LNCaP clone FGC (cell line): ENCODE measurements at places on chromosomes 11 and 22.

DNA sequence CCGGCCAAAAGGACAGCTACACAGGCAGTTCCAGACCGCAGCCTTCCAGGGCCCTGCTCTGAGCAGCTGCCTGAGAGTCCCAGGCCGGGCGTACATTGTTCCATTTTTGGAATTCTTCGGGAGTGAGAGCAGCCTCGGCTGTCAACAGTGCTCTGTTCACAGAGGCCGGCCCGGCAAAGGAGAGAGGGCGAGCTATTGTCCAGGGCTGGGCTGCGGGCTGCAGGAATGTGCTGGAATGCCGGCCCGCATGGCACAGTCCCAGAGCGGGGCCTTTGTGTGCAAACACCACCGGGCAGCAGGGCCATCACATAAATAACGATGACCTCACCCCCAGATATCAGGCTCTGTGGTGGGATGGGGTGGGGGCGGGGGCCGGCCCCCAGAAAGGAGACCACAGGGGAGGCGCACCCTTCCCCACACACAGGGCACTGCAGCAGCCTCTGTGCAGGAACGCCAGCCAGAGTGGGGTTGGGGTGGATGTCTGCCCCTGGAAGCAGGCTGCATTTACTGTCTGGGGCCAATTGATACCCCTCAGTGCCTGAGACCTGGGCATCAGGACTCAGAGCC is 15.8 kb downstream of the LINC01488 start:
- no peak for DNase-seq

DNA sequence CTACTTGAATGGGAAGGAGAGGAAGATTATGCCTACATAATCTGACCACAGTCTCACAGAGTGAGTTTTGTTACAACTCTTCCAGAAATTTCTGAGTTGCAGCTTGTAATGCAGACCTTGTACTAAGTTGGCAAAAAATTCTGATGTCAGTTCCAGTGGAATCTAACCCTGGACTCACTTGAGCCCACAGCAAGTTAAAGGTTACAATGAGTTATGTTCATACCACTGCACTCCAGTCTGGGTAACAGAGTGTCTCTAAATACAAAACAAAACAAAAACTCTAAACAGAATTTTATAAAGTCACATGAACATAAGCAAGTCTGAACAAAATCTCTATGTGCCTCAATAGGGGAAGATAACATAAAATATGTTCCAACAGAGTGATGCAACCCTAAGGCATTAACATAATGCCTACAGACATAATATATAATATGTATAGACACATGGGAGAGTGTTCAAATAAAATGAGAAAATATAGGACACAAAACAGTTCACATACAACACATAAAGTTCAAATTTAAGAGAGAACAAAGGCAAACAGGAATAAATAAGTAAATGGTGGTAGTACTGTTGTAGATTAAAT is 1.1 kb downstream of the GLYAT start:
- DNase-seq: no peak

- DNase-seq: peak; percentile 15
Measured at GRCh38 chr11:20158597-20159257, 1.5 kb downstream of the DBX1 start.

GRCh38 chr11:17207317-17208256 is at the start of gene PIK3C2A:
PIK3C2A (minus strand) TSS chr11:17207986; CDS start chr11:17169741, 38,245 bp downstream.
- peak; percentile 84 for DNase-seq

DNA sequence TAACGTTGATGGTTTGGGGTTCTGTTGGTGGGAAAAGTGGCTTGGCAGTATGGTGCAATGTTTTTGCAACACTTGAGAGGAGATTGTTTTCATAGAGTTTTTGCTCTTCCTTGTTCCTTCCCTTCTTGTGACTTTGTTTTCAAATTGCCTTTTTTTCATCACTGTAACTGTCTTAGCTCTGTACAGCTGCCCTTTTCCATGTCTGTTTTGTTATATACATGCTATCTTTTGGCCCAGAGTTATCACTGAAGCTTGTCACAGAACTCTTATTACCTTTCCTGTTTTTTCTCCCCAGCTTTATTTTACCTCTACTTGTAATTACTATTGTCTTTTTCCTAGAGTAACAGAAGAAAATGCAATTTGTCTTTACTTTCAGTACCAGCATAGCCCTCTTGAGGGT is 154.1 kb downstream of the DDX10 start:
- no peak for DNase-seq

GRCh38 chr22:17841836-17842235 is 67.6 kb upstream of the BID start:
- no peak for DNase-seq

DNA sequence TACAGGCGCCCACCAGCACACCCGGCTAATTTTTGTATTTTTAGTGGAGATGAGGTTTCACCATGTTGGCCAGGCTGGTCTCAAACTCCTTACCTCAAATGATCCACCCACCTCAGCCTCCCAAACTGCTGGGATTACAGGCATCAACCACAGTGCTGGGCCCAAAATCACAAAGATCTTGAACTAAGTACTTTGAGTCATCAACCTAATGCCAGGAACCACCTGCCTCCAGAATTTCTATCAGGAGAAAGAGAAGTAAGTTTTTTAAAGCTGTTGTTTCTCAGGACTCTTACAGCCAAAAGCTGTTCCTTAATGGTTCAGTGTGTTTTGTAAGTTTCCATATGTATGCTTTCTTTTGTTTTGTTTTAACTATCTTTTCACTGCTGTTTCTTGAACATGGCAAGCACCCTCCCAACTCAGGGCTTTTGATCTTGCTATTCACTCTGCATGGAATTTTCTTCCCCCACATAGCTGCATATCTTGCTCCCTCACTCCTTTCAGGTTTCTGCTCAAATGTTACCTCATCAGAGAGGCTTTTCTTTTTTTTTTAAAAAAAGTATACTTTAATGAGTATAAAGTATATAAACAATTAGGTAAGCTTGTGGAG is 6.0 kb upstream of the PAK1 start:
- no peak for DNase-seq

- no peak for DNase-seq
Measured at GRCh38 chr11:62463121-62463542, 44.3 kb downstream of the SCGB1A1 start.

- DNase-seq: no peak
Measured at GRCh38 chr11:17544181-17544622, at the start of gene USH1C. USH1C (minus strand) TSS chr11:17544416; CDS start chr11:17544307, 109 bp downstream.

GRCh38 chr11:705646-706438 is at the start of gene EPS8L2:
EPS8L2 (plus strand) TSS chr11:706231; CDS start chr11:709408, 3,177 bp downstream.
- DNase-seq: no peak

DNA sequence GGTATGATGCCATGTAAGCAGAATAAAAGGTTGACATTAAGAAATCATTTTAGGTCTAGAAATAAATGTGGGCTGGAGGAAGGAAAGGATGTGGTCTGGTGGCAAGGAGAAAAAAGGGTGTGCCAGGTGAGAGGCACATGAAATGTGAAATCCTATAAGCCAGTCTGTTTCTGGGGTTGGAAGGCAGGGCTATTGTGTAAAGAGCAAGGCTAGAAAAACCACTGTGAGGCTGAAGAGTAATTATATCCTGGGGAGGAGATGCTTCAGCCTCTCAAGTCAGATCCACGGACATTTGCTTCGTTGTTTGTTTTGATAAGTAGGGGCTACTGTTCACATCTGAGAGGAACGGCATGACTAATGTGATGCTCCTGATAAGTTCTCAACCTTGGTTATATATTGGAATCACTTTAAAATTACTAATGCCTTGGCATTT is 77.5 kb upstream of the CTSC start:
- DNase-seq: no peak

GRCh38 chr11:2102132-2102882 is 36.9 kb downstream of the IGF2 start:
- no peak for DNase-seq

DNA sequence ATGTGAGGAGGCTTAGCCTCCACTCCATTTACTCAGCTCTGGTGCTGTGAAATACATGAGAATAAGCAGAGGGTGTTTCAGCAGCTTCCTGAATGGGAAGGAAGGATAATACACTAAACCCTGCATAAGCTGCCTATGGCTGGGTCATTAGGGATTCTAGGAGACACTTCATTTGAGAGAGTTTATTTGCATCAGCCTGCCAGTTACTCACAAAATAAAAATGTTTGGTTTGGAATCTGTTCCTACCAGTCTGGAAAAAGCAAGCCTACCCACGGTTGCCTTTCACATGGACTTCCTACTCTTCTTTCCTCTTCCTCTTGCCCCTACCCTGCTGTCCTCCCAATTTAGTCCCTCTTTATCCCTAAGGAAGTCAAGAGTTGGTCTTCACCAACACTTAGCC is 20.5 kb downstream of the SLC1A2 start:
- no peak for DNase-seq

DNA sequence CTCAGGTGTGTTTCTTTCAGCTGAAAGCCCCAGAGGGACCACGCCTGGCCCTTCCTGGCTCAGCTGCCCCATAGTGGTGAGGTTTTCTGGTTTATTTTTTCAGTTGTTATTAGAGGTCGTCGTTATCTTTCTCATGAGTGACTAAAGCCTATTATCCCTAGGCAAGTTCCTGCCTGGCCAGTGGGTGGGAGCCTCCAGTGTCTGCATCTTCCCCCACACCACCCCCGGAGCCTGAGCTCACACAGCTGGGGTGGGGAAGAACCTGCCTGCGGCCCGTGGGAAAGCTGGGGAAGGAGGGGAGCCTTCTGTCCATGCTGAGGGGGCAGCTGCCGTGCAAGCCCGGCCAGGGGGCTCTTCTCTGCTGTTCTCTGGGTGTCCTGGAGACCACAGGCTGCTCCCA is 24.3 kb upstream of the PPFIA1 start:
- DNase-seq: no peak

DNA sequence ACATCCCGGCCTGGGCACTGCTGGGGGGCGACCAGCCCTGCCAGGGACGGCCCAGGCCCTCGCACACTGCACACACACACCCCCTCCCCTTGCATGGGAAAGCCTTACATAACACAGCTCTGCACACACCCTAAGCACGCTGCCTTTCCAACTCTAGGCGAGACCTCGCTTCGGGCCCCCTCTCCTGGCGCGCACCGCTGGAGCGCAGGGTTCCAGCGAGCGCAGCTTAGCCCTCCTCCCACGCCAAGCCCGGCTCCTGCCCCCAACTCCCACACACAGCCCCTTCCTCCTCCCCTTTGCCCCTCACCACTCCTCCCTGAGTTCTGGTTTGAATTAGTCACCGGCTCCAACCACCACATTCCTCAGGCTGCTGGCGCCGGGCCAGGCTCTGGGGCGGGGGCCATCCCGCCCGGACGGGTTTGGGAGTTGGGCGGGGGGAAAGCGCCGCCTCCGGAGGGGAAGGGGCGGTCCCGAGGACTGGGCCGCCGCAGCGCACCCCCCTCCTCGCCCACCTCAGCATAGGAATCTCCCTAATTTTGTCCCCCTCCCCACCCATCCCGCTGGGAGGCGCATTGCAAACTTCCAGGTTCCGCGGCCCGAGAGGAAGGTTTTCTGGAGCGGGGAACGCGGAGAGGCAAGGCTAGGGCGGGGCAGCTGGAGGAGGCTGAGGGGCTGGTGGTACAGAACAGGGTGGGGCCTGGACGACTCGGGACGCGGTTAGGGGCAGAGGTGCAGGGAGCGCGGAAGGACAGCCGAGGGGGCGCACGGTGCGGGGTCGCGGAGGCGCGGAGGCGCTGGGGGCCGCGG is 966 bp downstream of the AHNAK start:
- DNase-seq: no peak

- no peak for DNase-seq
Measured at GRCh38 chr11:107370390-107370789, 87.2 kb downstream of the CWF19L2 start.

- DNase-seq: no peak
Measured at GRCh38 chr11:83680321-83680720, 394.2 kb upstream of the CCDC90B start.

DNA sequence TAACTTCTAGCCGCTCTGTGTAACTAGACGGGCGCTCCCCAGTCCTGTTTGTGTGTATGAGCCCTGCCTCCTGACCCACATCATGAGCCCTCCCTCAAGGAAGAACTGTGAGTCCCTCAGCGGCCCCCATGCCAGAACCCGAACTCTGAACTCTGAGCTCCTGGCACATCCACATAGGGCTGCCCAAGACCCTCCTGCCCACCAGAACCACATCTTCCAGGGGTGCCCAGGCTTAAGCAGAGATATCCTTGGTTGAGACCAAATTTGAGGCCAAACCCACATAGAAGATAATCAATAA is 3.0 kb downstream of the TRIM29 start:
- DNase-seq: no peak

GRCh38 chr11:31786996-31787685 is 24.0 kb downstream of the PAX6 start:
- no peak for DNase-seq

DNA sequence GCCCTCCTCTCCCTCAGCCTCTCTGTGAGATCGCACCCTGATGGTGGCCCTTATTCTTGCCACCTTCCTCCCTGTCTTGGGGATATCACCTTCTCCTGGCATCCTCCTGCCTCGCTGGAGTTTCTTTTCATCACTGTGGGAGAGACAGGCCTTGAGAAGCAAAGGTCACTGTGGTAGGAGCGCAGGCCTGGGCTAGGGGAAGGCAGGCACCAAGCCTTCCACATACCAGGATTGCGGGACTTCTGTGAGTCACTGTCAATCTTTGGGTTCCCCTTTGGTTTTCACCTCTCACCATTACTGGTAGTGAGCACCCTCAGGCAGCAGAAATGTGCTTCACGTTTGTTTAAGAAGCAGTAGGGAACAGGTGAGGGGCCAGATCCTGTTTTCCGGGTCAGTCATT is 31.2 kb upstream of the B3GAT1 start:
- DNase-seq: no peak

DNA sequence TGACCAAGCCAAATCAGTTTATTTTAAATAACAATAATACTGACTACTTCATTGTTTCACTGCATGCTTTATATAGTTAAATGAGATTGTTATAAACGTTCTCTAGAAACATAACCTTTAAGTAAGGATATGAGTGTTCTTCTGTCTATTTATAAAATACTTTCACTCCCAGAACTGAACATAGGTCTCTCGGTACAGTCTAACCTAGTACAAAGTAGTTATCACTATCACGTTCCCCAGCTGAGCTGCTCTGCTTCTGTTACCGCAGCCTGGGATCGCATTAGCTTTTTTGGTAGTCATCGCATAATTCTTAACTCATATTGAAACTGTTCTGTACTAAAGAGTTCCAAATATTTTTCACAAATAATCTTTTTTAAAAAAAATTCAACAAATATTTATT is 143.6 kb downstream of the WNT11 start:
- DNase-seq: no peak

DNA sequence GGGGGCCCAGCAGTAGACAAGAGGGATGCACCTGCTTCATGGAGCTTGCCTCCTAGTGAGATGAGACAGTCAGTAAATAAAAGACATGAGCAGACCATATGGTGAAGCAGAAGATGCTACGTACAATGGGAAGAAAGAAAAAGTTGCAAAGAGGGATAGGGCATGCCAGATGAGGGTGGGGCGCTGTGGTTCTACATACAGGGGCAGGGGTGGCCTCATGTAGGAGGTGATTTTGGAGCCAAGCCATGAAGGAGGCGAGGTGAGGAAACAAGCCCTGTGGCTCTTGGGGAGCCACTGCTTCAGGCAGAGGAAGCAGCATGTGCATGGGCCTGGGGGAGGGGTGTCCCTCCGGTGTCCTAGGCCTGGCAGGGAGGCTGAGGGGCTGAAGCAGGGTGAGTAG is 15.2 kb downstream of the NAT10 start:
- DNase-seq: no peak

GRCh38 chr22:23714596-23715578 is 24.1 kb downstream of the RGL4 start:
- no peak for DNase-seq
